ENCODE measurements at places on chromosomes 5 and 9. TPM values are rescaled to one million over a fixed set of nuclear protein-coding genes. Genes with fewer than 3 reads are reported as not detected.

Gene IRX2
- total RNA-seq, result 0.18 TPM

Gene CYLC2
- not detected for total RNA-seq

Gene CNTNAP3
- total RNA-seq, result 2.9 TPM

GRCh38 chr9:120830151-120830550, 12.6 kb downstream of the PSMD5 start:
- H3K36me3 ChIP-seq, result peaks cover 27% of the 10 kb centered on the region
- no peak for DNase-seq
- H3K27ac ChIP-seq, result no peak overlapping the region
- H3K4me1 ChIP-seq, result no peaks in the 10 kb centered on the region
- no peaks in the 10 kb centered on the region for H3K27me3 ChIP-seq
- no peak overlapping the region for H3K4me3 ChIP-seq

DNA sequence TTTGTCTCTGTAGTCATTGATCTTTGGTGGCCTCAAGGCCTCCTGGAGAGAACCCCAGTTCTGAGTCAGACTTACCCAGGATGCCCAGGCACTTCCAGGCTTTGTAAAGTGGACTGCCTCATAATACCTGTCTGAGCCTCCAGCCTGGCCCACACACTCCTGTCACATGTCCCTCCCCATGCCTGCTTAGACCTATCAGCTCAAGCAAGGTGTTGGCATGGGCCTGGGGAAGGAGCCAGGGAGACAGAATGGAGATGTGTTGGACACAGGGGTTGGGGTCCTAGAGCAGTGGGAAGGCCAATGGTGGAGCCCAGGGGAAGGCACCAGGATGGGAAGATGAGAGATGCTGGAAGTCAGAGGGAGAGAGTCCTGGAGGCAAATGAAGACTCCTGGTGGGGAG, 136.2 kb downstream of the CFAP90 start:
- no peaks in the 10 kb centered on the region for H3K4me1 ChIP-seq
- no peaks in the 10 kb centered on the region for H3K27me3 ChIP-seq
- H3K27ac ChIP-seq, result no peak overlapping the region
- no peak overlapping the region for H3K4me3 ChIP-seq
- H3K36me3 ChIP-seq, result no peaks in the 10 kb centered on the region
- DNase-seq, result no peak

- H3K36me3 ChIP-seq, result no peaks in the 10 kb centered on the region
- no peak overlapping the region for H3K27ac ChIP-seq
- H3K4me1 ChIP-seq, result peaks cover 4% of the 10 kb centered on the region
Observed at GRCh38 chr5:11385901-11386293, 518.3 kb downstream of the CTNND2 start.

Measured in muscle of leg (tissue), 16 donors.